SIG-M5 (cell line): ENCODE measurements at places on chromosomes 16 and 17.

GRCh38 chr16:50718061-50718760 lies 23.7 kb upstream of the CYLD start:
- no peak for DNase-seq

DNA sequence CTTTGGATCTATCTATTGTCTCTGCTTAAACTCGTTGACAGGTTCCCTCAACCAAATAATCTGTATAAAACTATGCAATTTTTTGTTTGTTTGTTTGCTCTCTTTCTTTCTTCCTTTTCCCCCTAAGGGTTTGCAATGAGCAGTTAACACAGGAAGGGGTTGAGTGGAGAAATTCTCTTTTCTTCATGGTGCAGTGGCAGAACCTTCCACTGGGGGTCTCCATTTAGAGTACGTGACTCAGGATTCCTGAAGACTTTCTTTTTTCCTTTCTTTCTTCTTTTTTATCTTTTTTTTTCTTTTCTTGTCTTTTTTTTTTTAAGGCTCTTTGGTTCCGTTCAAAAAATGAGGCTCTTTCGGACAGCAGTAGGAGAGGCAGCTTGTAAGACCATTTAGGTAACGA lies 19.5 kb upstream of the RBFOX1 start:
- no peak for DNase-seq

DNA sequence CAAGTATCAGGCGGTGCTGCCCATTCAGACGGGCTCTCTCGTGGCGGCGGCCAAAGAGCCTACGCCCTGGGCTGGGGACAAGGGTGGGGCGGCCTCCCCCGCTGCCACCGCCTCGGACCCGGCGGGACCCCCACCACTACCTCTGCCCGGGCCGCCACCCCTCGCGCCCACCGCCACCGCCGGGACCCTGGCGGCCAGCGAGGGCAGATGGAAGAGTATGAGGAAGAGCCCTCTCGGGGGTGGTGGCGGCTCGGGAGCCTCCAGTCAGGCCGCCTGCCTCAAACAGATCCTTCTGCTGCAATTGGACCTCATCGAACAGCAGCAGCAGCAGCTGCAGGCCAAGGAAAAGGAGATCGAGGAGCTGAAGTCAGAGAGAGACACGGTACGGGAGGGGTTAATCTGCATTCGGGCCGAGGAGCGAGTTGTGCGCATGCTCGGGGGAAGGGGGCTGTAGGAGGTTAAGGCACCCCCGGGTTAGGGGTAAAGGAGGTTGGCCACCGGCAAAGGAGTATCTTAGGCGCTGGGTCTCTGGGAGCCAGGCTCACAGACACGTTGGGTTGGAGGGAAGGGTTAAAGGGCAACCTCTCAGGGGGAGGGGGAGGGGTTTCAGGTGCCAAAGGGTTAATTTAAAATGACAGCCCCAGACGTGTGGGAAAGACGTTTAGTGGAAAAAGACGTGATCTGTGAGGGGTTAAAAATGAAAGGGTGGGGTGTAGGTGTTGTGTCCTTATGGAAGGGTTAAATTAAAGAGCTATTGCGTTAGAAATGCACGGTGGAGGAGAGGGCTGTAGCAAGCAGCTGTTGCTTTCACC lies 1.4 kb downstream of the MSL1 start:
- no peak for DNase-seq

DNA sequence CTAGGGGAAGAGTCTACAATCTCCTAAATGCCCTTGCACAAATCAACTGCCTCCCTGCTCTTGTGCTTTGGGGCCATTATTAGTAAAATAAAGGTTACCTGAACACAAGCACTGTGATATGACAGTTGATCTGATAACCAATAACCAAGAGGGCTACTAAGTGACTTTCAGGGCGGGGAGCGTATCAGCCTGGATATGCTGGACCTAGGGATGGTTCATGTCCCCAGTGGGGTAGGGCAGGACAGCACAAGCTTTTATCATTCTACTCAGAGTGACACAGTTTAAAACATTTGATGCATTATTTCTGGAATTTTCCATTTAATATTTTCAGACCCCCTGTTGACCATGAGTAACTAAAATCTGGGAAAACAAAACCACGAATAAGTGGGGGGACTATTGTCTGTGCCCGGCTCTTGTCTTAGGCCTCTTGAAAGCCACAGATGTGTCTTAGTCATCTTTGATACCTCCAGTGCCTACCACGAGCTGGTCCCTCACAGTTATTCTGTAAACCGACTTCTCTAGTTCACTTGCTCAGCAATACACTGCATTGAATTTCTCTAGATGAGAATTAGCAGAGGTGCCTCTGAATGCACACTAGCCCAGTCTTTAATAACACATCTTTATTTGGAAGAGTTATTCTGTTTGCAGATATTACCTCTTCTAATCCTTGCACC lies 94.6 kb upstream of the DHX40 start:
- DNase-seq, result no peak

GRCh38 chr17:33572615-33573014 lies 279.5 kb upstream of the ASIC2 start:
- DNase-seq, result no peak

DNA sequence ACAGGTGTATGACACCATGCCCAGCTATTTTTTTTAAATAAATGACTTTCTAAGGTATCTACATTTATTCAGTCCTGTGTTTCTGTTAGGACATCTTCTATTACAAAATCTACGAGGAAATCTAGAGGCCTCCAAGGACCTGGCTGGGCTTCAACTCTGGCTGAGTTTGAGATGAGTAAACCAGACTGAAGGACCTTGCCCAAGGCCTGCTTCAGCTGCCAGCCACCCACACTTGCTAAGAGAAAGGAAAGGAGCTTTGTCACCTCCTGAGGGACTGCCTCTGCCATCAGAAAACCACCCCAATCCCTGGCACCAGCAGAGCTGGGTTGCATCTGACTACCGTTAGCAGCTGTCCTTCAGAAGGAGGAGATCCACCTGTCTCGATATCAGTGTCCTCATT lies 1.3 kb upstream of the MYO1D start:
- no peak for DNase-seq

- no peak for DNase-seq
Observed at GRCh38 chr16:154217-155030, 2.0 kb downstream of the HBZ start.

- DNase-seq, result no peak
Observed at GRCh38 chr16:65034915-65035314, 86.9 kb downstream of the CDH11 start.

- DNase-seq, result no peak
Observed at GRCh38 chr16:50591800-50592771, 43.9 kb downstream of the NKD1 start.

GRCh38 chr17:2070241-2071023 lies 15.5 kb downstream of the HIC1 start:
- no peak for DNase-seq

- no peak for DNase-seq
Observed at GRCh38 chr16:50381679-50382440, 13.1 kb upstream of the BRD7 start.

- no peak for DNase-seq
Observed at GRCh38 chr17:2077040-2077439, 22.1 kb downstream of the HIC1 start.

- DNase-seq, result no peak
Observed at GRCh38 chr17:17780922-17781590, 55.7 kb downstream of the SREBF1 start.

DNA sequence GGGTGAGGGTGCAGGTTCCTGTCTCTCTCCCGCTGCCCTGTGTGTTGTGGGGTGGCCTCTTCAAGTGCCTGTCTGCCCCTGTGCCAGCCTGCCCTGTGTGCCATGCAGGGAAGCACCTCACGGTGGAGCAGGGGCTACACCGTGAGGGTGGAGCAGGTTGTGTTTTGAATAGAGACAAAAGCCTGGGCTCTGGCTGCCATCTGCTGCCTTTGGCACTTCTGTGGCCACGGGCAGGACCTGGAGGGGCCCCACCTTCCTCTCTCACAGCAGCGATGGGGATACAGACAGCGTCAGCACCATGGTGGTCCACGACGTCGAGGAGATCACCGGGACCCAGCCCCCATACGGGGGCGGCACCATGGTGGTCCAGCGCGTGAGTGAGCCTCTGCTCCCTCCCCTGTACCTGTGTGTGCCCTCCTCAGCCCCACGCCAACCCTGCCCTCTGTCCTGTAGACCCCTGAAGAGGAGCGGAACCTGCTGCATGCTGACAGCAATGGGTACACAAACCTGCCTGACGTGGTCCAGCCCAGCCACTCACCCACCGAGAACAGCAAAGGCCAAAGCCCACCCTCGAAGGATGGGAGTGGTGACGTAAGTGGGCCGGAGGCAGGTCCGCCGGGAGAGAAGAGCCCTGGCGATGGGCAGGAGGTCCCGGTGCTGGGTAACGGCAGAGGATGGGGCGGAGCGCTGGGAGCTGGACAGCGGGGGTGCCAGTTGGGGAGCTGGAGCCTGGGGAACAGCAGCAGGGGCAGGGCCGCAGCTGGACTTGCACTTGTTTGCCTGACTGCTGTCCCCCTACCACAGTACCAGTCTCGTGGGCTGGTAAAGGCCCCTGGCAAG lies 5.4 kb upstream of the C17orf107 start:
- DNase-seq, result no peak

GRCh38 chr17:73742948-73743381 lies 98.7 kb upstream of the SDK2 start:
- DNase-seq, result no peak

GRCh38 chr17:40402668-40403067 lies 15.0 kb downstream of the TOP2A start:
- no peak for DNase-seq

DNA sequence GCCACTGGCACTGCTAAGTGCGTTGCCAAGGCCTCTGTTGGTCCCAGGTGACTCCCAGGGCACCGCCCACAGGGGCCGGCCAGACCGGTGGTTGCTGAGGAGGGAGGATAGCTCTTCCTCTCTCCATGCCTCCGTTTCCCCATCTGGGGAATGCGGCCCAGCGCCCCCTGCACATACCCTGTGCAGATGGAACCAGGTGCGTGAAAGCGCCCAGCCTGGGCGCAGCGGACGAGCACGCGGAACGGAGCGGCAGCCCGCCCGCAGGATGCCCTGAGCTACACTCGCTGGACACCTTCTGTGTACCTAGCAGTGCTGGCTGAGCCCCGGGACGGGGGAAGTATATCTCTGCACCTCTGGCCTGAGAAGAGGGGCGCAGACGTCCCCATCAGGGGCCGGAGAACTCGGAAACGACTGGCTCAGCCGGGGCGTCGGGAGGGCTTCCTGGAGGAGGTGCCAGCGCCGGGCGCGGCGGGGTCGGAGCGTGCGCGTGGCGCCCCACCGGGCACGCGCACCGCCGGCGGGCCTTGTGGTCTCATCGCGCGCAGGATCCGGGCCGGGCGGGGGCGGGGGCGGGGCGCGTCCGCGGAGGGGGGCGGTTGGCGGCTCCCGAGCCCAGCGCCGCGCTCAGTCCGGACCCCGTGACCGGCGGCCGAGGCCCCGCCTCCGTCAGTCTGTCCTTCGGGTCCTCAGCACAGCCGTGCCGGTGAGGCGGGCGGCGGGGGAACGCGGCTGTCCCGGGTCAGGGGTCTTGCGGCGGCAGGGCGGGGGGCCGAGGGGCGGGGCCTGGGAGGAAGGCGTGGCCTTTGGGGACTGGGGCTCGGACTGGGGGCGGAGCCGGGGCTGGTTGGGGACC lies at the start of the genes CCDC78 and HAGHL:
Gene CCDC78 (minus strand): TSS at position 6 of the 853 bp plus-strand sequence. CDS start 76 bp downstream, outside the sequence.
Gene HAGHL (plus strand): TSS at position 669 of the 853 bp plus-strand sequence. CDS start 404 bp downstream, outside the sequence.
- DNase-seq, result no peak

DNA sequence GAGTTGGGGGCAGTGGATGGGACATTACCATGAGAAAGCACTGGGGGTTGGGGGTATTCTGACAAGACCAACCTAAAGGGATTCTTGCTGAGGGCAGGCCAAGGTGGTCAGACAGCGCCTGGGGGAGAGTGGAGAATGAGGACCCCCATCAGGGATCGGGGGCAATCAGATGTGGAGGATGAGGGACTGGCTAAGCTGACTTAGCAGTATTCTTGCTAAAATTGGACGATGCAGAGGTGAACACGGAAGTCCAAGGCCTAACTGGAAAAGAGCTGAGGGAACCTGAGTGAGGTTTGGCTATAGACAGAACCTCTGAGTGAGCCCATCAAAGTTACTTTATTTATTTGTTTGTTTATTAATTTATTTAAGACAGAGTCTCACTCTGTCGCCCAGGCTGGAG lies 9.2 kb downstream of the QPRT start:
- no peak for DNase-seq

- no peak for DNase-seq
Observed at GRCh38 chr16:85473323-85473722, 139.8 kb upstream of the GSE1 start.

DNA sequence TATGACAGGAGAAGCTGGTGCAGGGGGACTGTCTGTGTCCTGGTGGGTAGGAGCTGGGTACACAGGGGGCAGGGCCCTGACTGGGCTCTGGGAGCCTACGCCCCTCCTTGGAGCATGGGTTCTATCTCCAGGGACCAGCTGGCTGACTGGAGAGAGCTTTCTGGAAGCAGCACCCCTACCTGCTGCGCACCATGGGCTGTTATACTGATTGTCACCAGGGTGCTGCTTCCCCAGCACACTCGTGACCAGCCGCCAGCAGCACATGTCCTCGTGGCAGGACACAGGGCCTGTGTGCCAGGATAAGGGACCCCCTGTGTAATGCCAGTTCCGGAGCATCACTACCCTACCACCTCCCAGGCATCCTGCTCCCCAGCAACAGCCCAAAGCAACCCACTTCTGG lies 106.0 kb downstream of the AMFR start:
- no peak for DNase-seq

- DNase-seq, result no peak
Observed at GRCh38 chr17:63395075-63395805, 50.9 kb downstream of the CYB561 start.

DNA sequence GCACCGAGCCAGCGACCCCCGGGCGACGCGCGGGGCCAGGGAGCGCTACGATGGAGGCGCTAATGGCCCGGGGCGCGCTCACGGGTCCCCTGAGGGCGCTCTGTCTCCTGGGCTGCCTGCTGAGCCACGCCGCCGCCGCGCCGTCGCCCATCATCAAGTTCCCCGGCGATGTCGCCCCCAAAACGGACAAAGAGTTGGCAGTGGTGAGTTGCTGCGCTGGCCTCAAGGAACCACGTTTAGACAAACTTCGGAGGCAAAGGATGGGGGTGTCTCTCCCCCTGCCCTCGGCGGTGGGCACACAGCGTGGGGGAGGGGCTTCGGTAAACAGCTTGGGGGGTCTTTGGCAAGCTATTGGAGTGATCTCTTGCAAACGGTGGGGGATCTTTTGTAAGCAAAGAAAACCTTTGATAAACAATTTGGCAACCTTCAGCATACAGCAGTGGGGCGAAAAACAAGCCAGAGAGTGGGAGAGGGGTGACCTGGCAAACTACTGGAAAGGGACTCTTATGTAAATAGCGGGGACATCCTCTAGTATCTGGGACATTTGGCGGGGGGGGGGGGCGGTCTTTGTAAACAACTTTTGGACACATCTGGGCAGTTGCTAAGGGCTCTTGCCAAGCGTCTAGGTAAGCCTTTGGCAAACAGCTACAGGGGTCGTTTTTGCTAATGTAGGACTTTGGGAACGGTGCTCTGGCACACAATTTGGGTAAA lies 587 bp downstream of the MMP2 start:
- no peak for DNase-seq

- DNase-seq, result no peak
Observed at GRCh38 chr17:6137716-6138502, 67.7 kb downstream of the WSCD1 start.

GRCh38 chr16:57530522-57531252 lies 5.7 kb downstream of the CCDC102A start:
- no peak for DNase-seq
